A172 (cell line): ENCODE measurements at places on chromosomes 16 and 17. TPM values are rescaled to one million over a fixed set of nuclear protein-coding genes. Genes with fewer than 3 reads are reported as not detected.

DNA sequence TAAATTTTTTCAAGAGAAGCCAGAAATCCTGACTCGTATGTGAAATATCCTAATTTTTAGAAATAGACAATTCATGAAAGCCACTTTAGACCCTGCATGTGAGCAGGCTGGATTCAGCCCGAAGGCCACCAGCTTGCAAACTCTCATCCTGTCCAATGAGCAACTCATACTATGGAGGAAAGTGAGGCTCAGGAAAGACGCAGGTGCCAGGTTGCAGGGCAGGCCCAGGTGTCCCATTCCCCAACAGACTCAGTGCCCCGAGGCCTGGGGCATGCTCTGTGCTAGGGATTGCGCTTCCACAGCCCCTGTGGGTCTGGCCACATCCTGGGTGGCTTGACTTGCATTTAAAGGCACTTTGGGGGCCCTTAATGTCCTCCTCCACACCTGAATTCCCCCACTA lies 16.7 kb upstream of the RASD1 start:
- DNase-seq, result no peak

DNA sequence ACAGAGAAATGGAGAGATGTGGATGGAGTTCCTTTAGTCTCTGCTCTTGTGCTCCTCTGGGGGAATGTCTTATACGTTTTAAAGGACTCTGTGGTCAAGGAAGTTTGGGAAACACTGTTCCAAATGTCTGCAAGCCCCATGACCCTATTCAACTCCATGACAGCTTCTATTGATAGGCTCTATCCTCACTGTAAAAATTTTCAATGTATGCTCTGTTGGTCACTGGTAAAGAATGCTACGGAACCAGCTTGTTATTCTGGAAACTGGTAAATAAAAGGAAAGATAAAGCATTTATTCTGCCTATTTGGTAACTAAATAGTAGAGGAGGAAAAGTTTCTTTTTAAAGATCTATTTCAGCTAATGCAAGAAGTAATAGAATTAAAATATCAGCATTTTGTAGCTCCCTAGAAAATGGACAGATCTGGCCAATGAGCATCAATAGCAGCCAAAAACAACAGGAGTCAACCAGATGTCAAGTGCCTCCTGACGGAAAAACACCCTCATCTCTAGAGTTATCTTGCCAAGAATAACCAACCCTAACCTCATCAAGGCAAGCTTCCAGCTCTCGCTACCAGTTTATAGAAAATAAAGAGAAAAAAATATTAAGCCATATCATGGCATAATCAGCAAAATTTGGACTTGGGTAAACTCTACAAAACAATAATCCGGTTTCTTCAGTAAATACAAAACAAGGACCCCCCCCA lies 16.1 kb downstream of the GDE1 start:
- peak; percentile 60 for DNase-seq

The GCGR gene
- not detected in 2 replicates for total RNA-seq

GRCh38 chr17:281365-281999 lies 71.1 kb downstream of the RPH3AL start:
- no peak for DNase-seq
